ENCODE measurements at places on chromosomes 11 and 22. TPM values are rescaled to one million over a fixed set of nuclear protein-coding genes. Genes with fewer than 3 reads are reported as not detected.

GLYAT gene
- not detected for total RNA-seq

DNA sequence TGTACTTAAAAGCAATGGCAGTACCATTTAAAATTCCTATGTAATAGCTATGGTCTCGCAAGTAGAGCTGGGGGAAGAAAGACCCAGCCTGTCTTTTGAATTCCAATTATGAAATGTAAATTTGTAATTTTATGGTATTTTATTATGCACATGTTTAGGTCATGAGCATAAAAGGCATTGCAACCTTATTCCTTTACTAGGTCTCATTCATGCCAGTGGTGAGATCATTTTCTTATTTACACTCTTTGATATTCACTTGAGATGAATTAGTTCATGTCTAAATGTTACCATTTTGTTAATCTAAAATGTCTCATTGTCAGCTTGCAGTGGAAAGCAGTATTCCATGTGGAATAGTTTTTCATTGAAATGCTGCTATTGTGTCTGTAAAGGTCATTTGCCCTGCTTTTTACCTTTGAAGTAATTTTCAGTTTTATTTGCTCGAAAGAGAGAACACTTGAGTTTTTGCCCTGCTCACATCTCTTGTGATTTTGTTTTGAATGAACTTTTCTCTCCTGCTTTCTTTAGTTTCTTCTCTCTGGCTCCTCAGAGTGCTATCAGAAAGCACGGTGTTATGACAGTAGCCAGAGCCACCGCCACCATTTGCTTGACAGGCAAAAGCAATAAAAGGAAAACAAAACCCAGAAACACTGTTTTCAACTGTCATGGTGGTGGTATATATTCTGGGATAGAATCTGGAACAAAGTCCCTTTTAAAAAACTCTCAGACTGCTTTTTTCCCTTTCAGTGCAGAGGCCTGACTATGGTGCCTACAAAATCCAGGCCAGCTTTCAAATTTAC lies 37.2 kb upstream of the RAG2 start:
- no peak overlapping the region for H3K4me3 ChIP-seq
- no peaks in the 10 kb centered on the region for H3K4me1 ChIP-seq
- H3K36me3 ChIP-seq, result no peaks in the 10 kb centered on the region
- DNase-seq, result no peak

NLRP14 gene
- total RNA-seq, result not detected

OR51B5 gene
- 0.49 TPM for total RNA-seq

GRCh38 chr11:123122341-123122740 lies 60.4 kb upstream of the HSPA8 start:
- no peaks in the 10 kb centered on the region for H3K36me3 ChIP-seq
- no peaks in the 10 kb centered on the region for H3K27me3 ChIP-seq
- DNase-seq, result no peak
- peak overlapping the region; percentile 55 for H3K4me3 ChIP-seq
- H3K4me1 ChIP-seq, result peaks cover 17% of the 10 kb centered on the region
- peak overlapping the region; percentile 93 for H3K27ac ChIP-seq

- no peaks in the 10 kb centered on the region for H3K36me3 ChIP-seq
- peaks cover 12% of the 10 kb centered on the region for H3K4me1 ChIP-seq
- no peak for DNase-seq
- no peaks in the 10 kb centered on the region for H3K27me3 ChIP-seq
- peak overlapping the region; percentile 28 for H3K4me3 ChIP-seq
Observed at GRCh38 chr11:70230840-70231710, 28.0 kb downstream of the FADD start.

SLC5A1 gene
- not detected for total RNA-seq

DNA sequence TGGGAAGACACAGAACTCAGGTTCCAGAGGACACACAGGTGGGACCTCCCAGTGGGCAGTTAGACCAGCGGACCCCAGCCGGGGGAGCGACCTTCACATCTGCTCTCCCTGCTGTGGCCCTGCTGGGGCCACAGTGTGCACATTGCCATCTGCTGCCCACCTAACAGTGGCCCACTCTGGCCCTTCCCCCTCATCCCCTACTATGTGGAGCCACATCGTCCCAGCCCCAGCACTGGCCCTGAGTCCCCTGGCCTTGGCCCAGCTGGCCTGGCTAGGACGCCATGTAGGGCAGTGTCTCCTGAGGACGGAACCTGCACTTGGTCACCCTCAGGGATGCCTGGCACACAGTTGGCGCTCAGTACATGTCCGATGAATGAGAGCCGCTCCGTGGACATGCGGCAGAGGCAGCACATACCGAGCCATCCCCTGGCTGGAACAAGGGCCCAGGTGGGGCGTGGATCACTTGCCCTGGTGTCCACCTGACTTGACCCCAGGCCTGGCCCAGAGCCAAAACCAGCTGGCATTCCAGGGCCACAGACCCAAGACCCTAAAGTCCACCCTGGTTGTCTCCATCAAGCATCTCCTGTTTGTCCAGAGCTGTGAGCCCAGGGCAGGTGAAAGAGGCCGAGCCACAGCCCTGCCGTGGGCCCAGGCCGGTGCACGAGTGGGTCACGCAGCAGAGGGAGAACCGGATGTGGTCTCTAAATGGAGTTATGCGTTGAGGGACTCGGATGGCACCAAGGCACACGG lies 93.1 kb upstream of the FGF3 start:
- H3K27ac ChIP-seq, result peak overlapping the region; percentile 21
- H3K4me3 ChIP-seq, result no peak overlapping the region
- H3K4me1 ChIP-seq, result peaks cover 75% of the 10 kb centered on the region
- no peaks in the 10 kb centered on the region for H3K27me3 ChIP-seq
- DNase-seq, result no peak

DNA sequence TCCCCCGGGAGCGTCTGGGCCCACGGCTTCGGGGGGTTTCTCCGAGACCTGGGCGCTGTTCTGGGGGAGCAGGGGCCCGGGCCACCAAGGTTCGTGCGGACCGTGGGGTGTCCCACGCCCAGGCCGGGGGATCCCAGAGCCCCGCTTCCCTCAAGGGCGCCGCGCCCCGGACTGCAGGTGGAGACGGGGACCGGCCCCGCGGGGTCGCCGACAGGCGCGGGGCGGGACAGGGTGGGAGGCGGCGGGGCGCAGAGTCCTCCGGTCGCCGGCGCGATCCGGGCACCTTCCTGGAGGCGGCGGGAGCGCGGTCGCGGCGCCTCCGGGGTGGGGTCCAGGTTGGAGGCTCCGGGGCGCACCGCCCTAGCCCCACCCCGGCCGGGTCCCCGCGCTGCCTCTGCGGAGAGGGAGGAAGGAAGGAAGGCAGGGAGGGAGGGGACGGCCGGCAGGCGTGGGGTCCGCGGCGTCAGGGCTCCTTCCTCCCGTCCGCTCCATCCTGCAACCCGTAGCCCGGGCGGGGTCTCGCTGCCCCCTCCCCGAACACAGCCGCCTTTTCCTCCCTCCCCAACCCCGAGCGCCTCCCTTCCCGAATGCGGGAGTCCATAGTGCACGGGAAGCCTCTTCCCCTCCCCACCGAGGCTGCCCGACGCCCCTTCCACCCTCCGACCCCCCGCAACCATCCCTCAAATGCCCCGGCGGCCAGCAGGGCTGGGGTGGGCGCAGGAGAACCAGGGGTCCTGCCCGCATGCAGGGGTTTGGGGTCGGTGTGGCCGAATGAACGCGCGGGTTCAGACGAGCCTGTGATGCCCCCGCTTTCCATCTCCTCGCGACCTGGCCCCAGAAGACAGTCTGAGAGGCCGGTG lies 4.3 kb upstream of the ZBED4 start:
- H3K36me3 ChIP-seq, result no peaks in the 10 kb centered on the region
- H3K27me3 ChIP-seq, result no peaks in the 10 kb centered on the region
- H3K27ac ChIP-seq, result no peak overlapping the region
- peaks cover 17% of the 10 kb centered on the region for H3K4me1 ChIP-seq

- H3K4me1 ChIP-seq, result peaks cover 3% of the 10 kb centered on the region
- H3K4me3 ChIP-seq, result no peak overlapping the region
- H3K36me3 ChIP-seq, result no peaks in the 10 kb centered on the region
- H3K27me3 ChIP-seq, result no peaks in the 10 kb centered on the region
- DNase-seq, result no peak
- no peak overlapping the region for H3K27ac ChIP-seq
Observed at GRCh38 chr11:64006398-64006797, 20.2 kb downstream of the OTUB1 start.

- no peak for DNase-seq
- H3K4me3 ChIP-seq, result no peak overlapping the region
- no peaks in the 10 kb centered on the region for H3K4me1 ChIP-seq
- H3K27ac ChIP-seq, result no peak overlapping the region
- H3K36me3 ChIP-seq, result no peaks in the 10 kb centered on the region
- no peaks in the 10 kb centered on the region for H3K27me3 ChIP-seq
Observed at GRCh38 chr11:124344346-124344745, 24.3 kb upstream of the OR8D2 start.

NOX4 gene
- 293 TPM for total RNA-seq

EML3 gene
- 106 TPM for total RNA-seq

TBC1D10A gene
- 31.5 TPM for total RNA-seq

- H3K4me3 ChIP-seq, result peak overlapping the region; percentile 15
- peaks cover 11% of the 10 kb centered on the region for H3K36me3 ChIP-seq
- DNase-seq, result no peak
Observed at GRCh38 chr11:2386591-2386990, 9.5 kb downstream of the CD81 start.

- no peak for DNase-seq
- no peaks in the 10 kb centered on the region for H3K4me1 ChIP-seq
- H3K27ac ChIP-seq, result no peak overlapping the region
- no peak overlapping the region for H3K4me3 ChIP-seq
- no peaks in the 10 kb centered on the region for H3K27me3 ChIP-seq
Observed at GRCh38 chr11:19499999-19500398, 212.6 kb upstream of the NAV2 start.

OR5T3 gene
- total RNA-seq, result not detected

- no peak overlapping the region for H3K4me3 ChIP-seq
- H3K36me3 ChIP-seq, result no peaks in the 10 kb centered on the region
- H3K27ac ChIP-seq, result no peak overlapping the region
- peaks cover 10% of the 10 kb centered on the region for H3K4me1 ChIP-seq
- H3K27me3 ChIP-seq, result no peaks in the 10 kb centered on the region
- no peak for DNase-seq
Observed at GRCh38 chr11:35683728-35684339, 21.3 kb downstream of the TRIM44 start.

- no peak overlapping the region for H3K27ac ChIP-seq
- no peak for DNase-seq
- H3K27me3 ChIP-seq, result no peaks in the 10 kb centered on the region
- no peaks in the 10 kb centered on the region for H3K36me3 ChIP-seq
- peak overlapping the region; percentile 9 for H3K4me3 ChIP-seq
Observed at GRCh38 chr11:133163463-133164419, 368.6 kb downstream of the OPCML start.

DNA sequence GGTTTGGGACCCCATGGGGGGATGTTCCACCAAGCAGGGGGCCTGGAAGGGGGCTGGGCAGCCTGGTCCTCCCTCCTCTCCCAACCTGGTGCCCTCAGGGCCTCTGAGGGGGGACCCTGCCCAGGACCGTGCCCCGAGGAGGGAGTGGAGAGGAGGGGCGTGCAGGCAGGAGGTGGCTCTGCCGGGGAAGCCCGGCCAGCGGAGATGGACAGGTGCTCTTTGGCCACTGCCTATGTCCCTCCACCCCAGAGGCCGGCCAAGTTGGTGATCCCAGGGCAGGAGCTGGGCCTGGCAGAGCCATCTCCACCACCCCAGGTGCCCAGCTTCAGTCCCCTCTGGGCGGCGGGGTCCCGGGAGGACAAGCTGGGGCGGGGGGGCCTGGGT lies 2.4 kb downstream of the MUC2 start:
- no peaks in the 10 kb centered on the region for H3K4me1 ChIP-seq
- H3K36me3 ChIP-seq, result no peaks in the 10 kb centered on the region
- no peak for DNase-seq
- H3K27ac ChIP-seq, result no peak overlapping the region
- no peaks in the 10 kb centered on the region for H3K27me3 ChIP-seq
- no peak overlapping the region for H3K4me3 ChIP-seq

DNA sequence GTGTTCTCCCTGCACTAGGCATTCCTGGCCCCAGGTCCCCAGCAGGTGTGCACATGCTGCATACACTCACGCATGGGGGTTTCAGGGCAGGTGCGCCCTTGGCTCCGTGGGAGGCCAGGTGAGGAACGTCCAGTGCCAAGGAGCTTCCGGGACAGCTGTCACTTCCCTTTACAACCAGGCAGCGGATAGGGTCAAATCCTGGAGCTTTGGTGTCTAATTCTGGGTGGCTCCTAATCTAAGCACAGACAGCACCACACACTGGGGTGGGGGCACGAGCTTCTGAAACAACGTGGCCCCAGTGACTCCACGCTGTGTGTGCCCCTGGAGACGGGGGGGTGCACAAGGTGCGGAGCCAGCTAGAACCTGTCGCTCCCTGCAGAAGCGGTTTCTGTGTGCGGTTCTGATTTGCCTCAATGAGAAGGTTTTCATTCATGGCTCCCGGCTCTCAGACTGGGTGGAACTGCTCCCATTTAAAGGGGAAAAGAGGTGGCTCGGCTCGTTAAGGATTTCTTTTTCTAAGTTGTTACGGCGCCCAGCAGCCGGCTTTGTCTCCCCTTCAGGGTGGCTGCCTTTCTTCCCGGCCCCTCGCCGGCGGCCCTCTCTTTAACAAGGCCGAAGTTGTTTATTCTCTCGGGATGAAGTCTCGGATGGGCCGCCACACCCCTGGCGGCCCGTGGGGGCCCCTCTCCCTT lies 5.0 kb downstream of the CCND1 start:
- no peak for DNase-seq
- H3K36me3 ChIP-seq, result peaks cover 34% of the 10 kb centered on the region
- no peaks in the 10 kb centered on the region for H3K27me3 ChIP-seq
- peaks cover 19% of the 10 kb centered on the region for H3K4me1 ChIP-seq
- no peak overlapping the region for H3K27ac ChIP-seq

DNA sequence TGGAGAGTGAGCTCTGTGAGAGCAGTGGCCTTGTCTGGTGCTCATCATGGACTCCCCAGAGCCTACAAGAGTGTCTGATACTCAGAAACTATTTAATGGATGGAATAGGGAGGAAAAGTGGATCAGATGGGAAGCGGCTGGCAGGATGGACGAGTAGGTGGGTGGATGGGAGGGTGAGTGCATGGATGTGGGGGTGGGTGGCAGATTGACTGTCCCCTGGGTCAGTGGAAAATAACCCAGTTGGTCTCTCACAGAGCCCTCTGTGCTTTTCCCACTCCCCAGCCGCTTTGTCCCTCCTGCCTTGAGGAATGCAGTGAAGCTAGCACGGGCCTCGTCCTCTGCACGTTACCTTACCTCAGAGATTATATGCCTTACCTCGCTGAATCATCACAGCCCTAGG lies 5.9 kb downstream of the SPI1 start:
- no peaks in the 10 kb centered on the region for H3K36me3 ChIP-seq
- H3K4me1 ChIP-seq, result no peaks in the 10 kb centered on the region
- H3K4me3 ChIP-seq, result no peak overlapping the region
- no peaks in the 10 kb centered on the region for H3K27me3 ChIP-seq
- H3K27ac ChIP-seq, result no peak overlapping the region

GRCh38 chr11:130370845-130371590 lies 56.3 kb upstream of the ZBTB44 start:
- H3K27me3 ChIP-seq, result no peaks in the 10 kb centered on the region
- no peak overlapping the region for H3K4me3 ChIP-seq
- no peaks in the 10 kb centered on the region for H3K4me1 ChIP-seq
- no peak overlapping the region for H3K27ac ChIP-seq
- no peaks in the 10 kb centered on the region for H3K36me3 ChIP-seq

DNA sequence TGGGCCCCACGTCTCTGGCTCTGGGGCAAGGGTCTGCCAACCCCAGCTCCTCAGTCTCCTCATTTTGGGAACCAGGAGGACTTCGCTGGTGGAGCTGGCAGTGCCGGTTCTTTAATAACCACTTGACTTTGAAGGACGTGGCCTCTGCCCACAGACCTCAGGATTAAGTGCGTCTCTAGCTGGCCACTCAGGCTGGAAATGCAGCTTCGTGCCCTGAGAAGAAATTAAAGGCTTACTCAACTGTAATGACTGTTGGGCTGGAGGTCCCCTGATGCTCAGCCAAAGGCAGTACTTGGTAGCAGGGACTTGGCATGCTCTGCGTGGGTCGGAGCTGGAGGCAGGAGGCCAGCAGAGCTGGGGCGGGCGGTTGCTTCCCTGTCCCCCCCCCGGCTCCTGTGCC lies 16.7 kb upstream of the PARVG start:
- H3K4me1 ChIP-seq, result no peaks in the 10 kb centered on the region
- no peak for DNase-seq
- H3K27me3 ChIP-seq, result no peaks in the 10 kb centered on the region
- no peak overlapping the region for H3K4me3 ChIP-seq
- H3K27ac ChIP-seq, result no peak overlapping the region

Data from thoracic aorta (tissue), 2 donors.